Mesenteric fat pad (tissue), 1 donor: ENCODE measurements at places on chromosomes 6 and 20.

DNA sequence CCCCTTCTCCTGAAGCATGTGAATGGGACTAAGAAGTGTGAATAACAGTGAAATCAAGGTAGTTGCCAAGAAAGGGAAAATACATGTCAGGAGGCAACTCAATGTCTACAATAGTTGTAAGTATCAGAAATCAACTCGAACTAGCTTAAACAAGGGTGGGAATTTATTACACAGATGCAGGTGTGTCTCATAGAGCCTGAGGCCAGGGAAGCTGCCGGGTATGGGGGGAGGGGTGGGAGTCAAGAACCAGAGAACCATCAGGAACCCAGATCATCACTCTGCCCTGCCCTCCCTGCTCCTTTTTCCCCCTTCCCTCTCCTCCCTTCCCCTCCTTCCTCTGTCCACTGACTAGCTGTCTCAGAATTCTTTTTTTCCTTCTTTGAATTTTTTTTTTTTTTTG is 34.9 kb upstream of the BMP6 start:
- DNase-seq = no peak

DNA sequence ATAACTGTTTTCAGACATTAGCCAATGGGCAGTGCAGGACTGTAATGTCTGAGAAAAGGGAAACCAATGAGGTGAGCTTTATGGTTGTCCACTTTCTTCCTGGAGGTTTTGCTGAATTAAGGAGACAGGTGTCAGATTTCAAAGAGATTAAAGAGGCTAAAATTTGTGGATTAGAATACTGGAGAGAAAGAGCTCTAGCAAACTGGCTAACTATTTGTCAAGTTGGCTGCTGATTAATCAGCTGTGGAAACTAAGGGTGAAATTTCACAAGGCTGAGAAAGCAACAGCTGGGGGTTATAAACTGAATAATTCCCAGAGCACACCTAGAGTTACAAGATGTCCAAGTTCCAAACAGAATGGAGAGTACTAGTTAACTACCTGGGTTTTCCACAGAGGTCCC is 198.9 kb downstream of the TBC1D32 start:
- DNase-seq = no peak

- no peak for DNase-seq
Measured at GRCh38 chr6:110020888-110021287, 42.8 kb downstream of the GPR6 start.

DNA sequence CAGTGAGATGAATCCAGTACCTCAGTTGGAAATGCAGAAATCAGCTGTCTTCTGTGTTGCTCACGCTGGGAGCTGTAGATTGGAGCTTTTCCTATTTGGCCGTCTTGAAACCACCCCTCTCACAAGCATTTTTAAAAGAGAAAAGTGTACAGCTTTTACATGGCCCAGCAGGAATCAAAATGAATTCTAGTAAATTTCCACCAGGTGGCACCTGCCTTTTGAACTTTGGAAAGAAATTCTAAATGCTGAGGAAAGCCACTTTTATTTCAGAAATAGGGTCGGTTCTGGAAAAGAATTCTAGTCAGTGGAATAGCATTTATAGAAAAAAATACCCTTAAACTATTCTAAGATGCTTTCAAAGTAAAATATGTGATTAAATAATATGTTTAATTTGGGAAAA is 647.8 kb downstream of the CD109 start:
- DNase-seq = no peak

DNA sequence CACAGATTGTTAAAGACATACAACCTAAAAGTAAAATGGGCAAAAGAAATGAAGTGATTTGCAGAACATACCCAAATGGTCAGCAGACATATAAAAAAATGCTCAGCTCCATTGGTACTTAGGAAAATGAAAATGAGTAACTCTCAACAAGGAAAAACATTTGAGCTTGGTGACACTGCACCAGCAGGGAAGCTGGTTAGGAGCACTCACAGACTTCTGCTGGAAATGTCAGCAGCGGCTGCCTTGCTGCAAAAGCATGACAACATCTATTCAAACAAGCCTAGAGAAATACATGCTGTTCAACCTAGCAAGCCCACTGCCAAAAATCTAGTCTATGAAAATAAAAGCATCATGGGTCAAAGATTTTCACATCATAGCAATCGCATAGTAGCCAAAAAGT is 99.0 kb upstream of the FOXQ1 start:
- no peak for DNase-seq

DNA sequence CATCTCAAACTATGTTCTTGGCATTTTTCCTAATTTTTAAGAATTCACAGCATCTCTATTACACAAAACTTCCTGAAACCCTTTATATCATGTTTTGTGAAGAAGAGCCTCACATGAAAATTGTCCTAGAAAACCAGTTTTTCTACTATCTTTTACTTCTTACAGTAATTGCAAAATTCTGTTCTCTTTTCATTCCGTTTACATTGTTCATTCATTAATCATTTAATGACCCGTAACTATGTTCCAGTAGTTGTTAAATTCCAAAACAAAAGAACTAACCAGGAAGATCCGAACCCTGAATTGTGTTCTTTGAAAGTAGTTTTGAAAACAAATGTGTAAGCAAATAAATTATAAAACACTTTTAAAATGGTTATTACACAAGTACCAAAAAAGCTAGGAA is 597.0 kb downstream of the EYS start:
- no peak for DNase-seq

GRCh38 chr20:564192-564591 is 20.6 kb upstream of the CSNK2A1 start:
- DNase-seq = no peak

DNA sequence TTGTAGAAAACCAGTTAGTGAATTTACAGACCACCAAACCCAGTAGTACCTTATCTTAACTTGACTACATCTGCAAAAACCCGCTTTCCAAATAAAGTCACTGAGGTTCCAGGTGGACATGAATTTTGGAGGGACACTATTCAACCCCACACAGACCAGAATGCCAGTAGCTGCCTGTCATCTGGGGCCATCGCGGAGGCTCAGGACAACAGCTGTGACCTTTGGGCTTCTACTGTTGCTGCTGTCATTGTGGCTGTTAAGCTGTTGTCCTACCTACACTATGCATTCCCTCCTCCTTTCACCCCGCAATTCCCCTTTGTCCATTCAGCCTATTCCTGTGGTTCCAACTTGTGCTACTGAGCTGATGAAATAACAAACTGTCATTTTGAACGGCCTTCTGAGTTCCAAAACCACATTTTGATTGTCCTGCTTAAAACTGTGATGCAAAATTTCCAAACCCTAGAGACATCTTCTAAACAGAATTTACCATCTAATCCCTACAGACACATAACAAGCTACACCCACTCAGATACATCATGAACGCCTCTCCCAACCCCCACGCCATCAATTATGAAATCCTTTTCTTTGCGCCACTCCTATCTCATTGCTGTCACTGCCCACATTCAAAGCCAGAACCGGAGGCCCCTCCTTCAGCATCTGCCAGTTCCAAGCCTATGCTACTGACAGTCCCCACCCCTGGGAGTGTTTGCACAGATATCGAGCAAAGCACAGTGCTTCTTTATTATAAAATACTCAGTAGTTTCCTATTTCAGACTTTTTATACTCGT is 125.0 kb downstream of the C6orf118 start:
- no peak for DNase-seq

DNA sequence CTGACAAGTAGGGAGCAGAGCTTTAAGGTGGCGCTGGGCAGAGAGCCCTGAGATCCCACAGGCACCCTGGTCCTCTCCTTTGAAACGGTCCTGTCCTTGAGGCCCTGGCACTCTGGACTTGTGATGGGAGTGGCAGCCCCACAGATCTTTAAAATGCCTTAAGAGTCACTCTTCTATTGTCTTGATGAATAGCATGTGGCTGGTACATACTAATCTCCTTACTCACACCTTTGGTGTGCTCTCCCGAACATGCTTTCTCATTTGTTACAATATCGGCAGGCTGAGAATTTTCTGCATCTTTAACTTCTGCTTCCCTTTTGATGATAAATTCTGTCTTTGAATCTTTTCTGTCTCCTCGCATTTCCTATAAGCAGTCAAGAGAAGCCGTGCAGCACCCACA is 333.8 kb downstream of the TFAP2A start:
- DNase-seq = no peak

DNA sequence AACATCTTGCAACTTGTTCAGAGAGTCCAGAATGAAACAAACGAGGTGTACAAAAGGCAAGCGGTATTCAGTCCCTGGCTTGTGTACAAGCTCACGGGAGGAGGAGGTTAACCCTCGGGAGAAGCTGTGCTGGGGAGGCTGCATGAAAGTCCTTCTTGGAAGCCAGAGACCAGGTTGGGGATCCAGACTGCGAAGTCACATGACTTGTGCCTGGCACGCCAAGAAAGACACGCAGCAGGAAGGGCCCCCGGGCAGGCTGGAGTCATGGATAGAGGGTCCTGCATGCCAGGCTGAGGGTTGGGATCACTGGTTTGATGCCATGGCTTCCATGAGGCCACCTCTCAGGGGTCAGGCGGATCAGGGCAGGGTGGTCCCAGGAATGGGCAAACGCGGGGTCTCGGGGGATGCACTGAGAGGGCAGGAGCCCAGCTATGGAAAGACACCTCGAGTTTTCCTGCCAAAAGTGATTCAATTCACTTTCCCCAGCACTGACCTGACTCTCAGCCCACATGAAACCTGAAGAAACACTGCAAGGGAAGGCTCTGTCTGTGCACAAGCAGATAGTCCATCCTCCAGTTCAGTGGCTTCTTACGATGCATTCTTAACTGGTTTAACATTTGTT is 79.4 kb downstream of the DLL1 start:
- DNase-seq = peak; percentile 86

GRCh38 chr6:158818581-158819212 is 471 bp downstream of the EZR start:
- DNase-seq = no peak

GRCh38 chr6:36674942-36675341 is 3.6 kb upstream of the CDKN1A start:
- no peak for DNase-seq

DNA sequence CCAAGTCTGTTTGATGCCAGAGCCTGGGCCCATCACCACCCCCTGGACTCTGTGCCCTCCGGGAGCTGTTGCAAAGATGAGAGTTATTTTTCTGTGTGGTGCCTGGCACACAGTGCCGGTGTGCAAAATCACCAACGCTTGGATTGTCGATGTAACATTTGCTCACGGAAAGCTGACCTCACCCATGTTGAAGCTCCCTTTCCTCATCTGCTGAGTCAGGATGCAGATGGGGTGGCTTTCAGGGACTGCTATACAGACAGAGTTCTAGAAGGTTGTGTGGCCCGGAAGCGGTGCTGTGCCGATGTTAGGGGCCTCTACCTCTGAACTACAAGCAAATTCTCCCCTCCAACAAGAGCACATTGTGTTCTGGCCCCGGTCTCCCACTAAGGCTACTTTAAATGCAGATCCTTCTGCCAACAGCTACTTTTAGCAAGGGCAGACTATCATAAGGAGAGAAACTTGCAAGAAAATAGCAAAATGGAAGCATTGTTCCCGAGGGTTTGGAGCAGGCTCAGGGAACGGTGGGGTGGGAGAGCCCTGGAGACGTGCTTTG is 34.0 kb downstream of the EYA2 start:
- no peak for DNase-seq

DNA sequence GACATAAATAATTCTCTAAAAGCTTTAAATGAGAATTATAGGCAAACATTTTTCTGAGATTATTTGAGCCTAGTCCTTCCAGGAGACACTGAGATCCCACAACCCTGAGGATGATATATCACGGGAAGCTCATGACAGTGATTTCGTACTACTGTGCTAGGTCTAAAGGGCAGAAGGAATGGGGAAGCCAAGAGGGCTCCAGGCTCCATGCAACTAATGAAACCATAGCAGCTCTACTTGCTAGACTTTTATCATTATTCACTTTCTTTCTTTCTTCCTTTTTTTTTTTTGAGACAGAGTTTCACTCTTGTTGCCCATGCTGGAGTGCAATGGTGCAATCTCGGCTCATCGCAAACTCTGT is 57.3 kb upstream of the SGK1 start:
- no peak for DNase-seq

DNA sequence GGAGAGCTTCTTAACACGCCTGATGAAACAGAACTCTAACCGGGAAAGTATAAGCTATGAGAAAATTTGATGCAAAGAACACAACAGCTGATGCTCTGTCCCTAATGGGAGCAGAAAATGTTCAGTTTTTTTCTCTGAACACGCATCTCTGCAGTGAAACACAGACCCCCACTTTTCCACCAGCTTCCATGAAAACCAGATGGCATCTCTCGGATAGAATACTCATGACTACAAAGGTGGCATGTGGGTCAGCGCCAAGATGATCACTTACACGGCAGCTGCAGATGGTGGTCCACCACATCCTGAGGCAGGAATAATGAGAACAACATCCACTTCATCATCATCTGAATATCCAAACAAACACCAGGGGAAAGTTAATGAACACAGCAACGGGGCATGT is 85.2 kb upstream of the CNR1 start:
- no peak for DNase-seq

DNA sequence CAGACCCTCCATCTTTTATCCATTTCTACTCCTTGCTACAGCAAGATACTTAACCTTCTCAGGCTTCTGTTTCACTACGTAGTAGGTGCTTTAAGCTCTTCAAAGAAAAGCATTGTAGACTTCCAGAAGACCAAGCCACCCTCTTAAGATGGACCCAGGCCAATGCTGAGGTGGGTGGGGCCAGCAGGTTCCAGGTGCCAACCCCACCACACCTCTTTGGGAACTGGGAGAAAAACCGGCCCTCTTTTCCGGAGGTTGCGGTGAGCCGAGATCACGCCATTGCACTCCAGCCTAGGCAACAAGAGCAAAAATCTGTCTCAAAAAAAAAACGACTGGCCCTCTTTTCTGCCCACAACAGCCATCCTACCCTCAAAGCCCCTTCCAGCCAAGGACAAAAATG is 10.6 kb upstream of the HMGA1 start:
- no peak for DNase-seq

DNA sequence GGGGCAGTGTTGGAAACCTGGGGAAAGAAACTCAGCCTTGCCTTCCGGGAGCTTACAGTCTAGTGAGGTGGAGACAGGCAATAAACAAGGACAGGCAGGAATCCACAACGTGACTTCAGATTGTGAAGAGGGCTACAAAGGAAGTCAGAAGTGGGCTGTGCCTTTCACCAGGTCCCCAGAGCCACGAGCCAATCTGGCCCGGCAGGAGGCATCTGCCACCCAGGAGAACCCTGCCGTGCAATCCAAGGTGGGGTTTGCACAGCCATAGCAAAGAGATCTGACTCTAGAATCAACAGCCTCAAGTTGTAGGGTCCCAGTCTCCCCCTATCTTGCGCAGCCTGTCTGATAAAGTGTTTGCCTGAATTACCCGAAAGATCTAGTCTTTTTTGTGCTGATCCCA is 5.5 kb downstream of the SLC32A1 start:
- peak; percentile 11 for DNase-seq

GRCh38 chr6:16421462-16421960 is 183.1 kb downstream of the GMPR start:
- no peak for DNase-seq

DNA sequence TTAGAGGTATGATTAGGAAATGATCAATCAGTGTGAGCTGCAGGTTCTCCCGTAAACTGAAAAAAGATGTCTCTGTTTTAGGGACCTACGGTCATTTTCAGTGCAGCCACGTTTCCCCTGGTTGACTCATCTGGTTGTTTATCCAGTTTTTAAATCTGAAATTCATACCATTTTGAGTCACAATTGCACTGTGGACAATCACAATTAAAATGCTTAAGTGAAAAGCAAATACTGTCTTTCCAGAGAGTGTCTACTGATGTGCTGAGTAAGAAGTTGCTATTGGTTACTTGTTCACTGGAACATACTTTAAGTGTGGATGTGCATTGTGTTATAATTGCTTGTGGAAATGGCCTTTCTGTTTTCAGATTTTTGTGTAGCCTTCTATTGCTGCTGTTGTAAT is 305.1 kb upstream of the SASH1 start:
- no peak for DNase-seq
